H54 (cell line): ENCODE measurements at places on chromosomes 5 and 9.

GRCh38 chr5:30469691-30470090 lies 723.8 kb upstream of the CDH6 start:
- no peak for DNase-seq

- no peak for DNase-seq
Observed at GRCh38 chr9:135705376-135705775, 3.4 kb downstream of the KCNT1 start.

DNA sequence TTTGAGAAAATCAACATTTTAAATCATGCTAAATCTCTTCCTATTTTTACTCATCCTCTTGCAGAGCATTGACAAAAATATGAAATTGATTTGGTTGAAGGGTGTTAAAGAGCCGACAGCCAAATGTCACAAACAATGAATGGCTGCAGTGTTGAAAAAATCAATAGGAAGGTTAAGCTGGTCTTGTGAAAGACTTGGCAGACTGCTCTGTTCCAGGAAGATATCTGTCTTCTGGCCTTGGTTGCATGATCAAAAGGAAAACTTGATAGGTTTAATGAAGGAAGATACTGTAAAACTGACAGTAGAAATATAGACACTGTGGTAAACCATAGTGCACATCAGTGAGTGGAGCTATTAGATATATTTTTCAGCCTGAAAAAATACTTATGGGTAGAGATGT lies 103.6 kb downstream of the PBX3 start:
- no peak for DNase-seq

- no peak for DNase-seq
Observed at GRCh38 chr9:93094658-93095204, 1.3 kb upstream of the CARD19 start.

DNA sequence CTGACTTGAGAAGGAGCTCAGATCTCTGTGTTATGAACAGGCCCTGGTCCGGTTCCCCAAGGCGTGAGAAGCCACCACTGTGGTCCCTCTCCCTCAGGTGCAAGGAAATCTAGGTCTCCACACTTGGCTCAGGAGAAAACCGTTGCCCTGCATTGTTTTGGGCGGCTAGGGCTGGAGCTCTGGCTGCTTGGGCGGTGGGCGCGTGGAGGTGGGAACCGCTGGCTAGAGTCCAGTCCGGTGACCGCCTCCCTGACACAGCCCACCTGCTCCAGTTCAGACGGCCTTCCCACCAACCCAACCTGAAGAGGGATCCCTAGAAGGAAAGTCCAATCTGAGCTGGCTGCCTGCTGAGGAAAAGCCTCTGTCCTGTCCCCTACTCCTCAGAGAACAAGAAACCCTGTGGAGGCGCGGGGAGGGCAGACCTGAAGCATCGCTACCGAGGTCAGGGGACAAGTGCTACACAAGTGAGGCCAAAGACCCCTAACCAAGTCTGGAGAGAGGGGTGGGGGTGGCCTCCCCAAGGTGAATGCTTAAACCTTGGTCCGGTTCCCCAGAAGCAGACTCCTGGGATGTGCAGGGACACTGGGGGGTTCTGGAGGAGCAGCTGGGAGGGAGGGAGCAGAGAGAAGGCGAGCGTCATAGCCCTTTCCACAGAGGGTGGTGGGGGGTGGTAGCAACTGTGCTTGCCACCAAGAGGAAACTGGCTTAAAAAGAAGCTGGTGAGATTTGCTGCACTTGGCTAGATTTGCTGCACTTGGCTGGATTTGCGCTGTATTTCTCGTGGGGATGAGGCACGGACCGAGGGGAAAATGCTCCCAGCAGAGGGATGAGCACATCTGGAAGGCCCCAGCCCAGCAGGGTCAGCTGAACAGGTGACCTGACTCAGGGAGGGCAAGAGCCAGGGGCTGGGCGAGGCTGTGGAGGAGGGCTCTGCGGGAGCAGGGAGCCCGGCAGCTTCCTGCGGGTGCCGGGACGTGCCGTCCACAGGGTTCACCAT lies 65.2 kb downstream of the RAPGEF1 start:
- DNase-seq: no peak

DNA sequence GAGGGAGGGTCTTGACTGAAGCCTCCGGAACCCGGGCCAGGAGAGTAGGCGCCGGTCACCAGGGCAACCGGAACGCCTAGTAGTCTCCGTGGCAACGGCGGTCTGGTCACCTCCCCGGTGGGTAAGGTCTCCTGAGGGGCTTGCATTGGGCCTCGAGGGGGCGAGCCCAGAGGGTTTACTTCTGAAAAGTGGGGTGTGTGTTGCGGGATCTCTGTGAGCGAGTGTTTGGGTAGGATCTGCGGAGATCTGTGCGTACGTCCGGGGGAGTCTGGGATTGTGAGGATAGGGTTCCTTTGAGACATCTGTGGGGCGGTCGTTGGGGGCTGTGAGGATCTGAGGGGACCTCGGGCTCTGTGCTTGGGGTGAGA lies at the start of gene FAM221B:
Gene FAM221B (minus strand): TSS at position 17 of the 368 bp plus-strand sequence. CDS start 2,571 bp downstream, outside the sequence.
- no peak for DNase-seq

DNA sequence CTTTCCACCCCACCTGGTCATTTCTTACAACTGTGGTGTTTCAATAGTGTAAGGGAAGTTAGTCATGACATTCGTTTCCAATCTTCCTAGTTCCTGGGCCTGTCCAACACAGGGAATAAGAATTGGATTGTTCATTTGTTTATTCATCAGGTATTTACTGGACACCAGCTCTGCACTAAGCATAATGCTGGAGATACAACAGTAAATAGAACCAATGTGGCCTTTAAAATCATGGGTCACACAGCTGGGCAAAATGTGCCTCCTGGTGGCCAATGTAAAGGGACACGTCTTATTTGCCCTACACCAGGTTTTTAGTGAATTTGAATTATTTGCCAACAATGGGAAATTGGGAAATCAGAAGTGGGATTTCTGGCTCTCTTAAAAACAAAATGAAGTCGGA lies 10.4 kb downstream of the ABLIM3 start:
- DNase-seq: no peak

- DNase-seq: no peak
Observed at GRCh38 chr9:28051559-28052503, 478.6 kb upstream of the C9orf72 start.

DNA sequence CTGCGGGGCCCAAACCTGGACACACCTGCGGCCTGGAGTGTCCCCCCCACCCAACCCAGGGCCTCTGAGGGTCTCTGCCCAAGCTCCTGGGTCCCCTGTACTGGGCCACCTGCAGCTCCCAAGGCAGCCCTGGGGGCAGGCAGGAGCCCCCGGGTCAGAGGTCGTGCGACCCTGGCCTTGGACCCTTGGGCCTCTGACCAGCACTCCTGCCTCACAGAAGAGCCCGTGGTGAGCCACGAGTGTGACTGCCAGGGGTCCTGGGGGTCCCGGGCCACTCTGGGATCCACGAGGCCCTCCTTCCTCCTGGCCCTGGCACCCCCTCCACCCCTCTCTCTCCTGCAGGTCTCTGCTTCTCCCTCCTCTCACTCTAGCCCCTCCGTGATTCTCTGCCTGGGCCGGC lies 5.0 kb upstream of the PTGDS start:
- no peak for DNase-seq

DNA sequence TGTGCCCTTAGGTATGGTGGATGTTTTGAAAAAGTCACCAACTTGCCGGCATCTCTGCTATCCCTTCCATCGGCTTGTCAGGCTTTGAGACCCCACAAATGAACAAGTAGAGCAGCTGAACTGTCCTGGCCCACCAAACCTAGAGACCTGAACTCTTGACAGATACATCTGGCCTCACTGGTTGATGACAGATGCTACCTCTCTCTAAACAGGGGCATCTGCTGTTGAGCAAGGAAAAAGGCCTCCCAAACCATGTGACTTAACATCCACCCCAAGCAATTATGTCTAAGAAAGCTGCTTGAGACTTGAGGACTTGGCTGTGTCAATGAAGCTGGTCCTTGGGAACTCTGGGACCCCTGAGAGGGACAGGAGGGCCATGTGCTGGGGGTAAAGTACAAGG lies 2.3 kb downstream of the CCNI2 start:
- DNase-seq: no peak

- DNase-seq: no peak
Observed at GRCh38 chr5:68141494-68141893, 74.1 kb upstream of the PIK3R1 start.

DNA sequence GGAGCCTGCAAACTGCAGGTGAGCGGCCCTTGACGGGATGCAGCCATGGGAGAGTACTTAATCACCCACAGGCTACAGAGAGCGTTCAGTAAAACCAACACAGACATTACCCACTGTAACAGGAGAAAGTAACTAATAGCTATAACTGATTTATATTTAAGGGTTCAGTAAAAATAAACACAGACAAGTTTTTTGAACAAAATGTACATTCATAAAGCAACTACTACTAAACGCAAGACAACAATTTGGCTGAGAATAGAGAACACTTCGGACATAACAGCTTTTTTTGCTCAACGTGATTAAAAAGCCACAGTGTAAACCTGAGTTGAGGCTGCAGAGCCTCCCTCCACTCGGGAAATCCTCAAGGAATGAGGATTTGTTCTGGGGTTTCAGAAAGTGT lies 61.7 kb downstream of the LIFR start:
- DNase-seq: no peak

- no peak for DNase-seq
Observed at GRCh38 chr5:93236807-93237421, 344.1 kb downstream of the NR2F1-AS1 start.

- no peak for DNase-seq
Observed at GRCh38 chr9:101326501-101326900, 58.3 kb downstream of the BAAT start.

DNA sequence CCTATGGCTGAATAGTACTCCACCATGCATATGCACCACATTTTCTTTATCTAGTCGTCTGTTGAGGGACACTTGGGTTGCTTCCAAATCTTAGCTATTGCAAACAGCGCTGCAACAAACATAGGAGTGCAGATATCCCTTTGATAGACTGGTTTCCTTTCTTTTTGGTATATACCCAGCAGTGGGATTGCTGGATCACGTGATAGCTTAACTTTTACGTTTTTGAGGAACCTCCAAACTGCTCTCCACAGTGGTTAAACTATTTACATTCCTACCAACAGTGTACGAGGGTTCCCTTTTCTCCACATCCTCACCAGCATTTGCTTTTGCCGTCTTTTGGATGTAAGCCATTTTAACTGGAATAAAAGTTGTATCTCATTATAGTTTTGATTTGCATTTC lies 142.6 kb downstream of the TARS1 start:
- DNase-seq: no peak
